ENCODE measurements at places on chromosomes 5 and 9. TPM values are rescaled to one million over a fixed set of nuclear protein-coding genes. Genes with fewer than 3 reads are reported as not detected.

The PCDHB11 gene
- total RNA-seq, result 0.20 TPM

The PCDHB15 gene
- total RNA-seq, result 1.6 TPM

The PCDHGB4 gene
- total RNA-seq, result 12.0 TPM

The RNF180 gene
- under 0.01 TPM for total RNA-seq

The KCNV2 gene
- not detected for total RNA-seq

The LHX6 gene
- total RNA-seq, result under 0.01 TPM

The PHF24 gene
- total RNA-seq, result not detected

The SLC25A2 gene
- not detected for total RNA-seq

The LPAR1 gene
- 69.0 TPM for total RNA-seq

The SPATA9 gene
- total RNA-seq, result not detected

The FPGS gene
- total RNA-seq, result 38.4 TPM

The SEMA5A gene
- total RNA-seq, result 12.0 TPM

The CCDC187 gene
- total RNA-seq, result not detected

The PDLIM4 gene
- 0.48 TPM for total RNA-seq

The ZDHHC11B gene
- not detected for total RNA-seq

The SUSD3 gene
- not detected for total RNA-seq

The HAPLN1 gene
- not detected for total RNA-seq

The GABBR2 gene
- total RNA-seq, result not detected

The IFNA14 gene
- total RNA-seq, result not detected

The PAEP gene
- total RNA-seq, result not detected

The DBH gene
- total RNA-seq, result not detected

The UGT3A1 gene
- not detected for total RNA-seq

The COMMD10 gene
- 46.3 TPM for total RNA-seq

The ARSK gene
- 11.4 TPM for total RNA-seq

The ZDHHC11 gene
- total RNA-seq, result 0.12 TPM

The STC2 gene
- total RNA-seq, result 68.5 TPM

The CBY3 gene
- not detected for total RNA-seq

The ANKRD18A gene
- not detected for total RNA-seq

The HRCT1 gene
- not detected for total RNA-seq
